ENCODE measurements at places on chromosomes 3 and 15. TPM values are rescaled to one million over a fixed set of nuclear protein-coding genes. Genes with fewer than 3 reads are reported as not detected.

OIP5 gene
- 0.62 TPM for total RNA-seq

GP9 gene
- 2.6 TPM for total RNA-seq

C3orf85 gene
- total RNA-seq, result not detected

RBPMS2 gene
- total RNA-seq, result 4.0 TPM

IMPG2 gene
- total RNA-seq, result 0.21 TPM

TM4SF18 gene
- total RNA-seq, result 6.5 TPM

CCR2 gene
- total RNA-seq, result 15.8 TPM

DUOX1 gene
- total RNA-seq, result 317 TPM

BBS4 gene
- 18.5 TPM for total RNA-seq

PLAAT1 gene
- not detected for total RNA-seq

PLSCR2 gene
- total RNA-seq, result 0.86 TPM

LMAN1L gene
- not detected for total RNA-seq

SSUH2 gene
- not detected for total RNA-seq

KIF23 gene
- 1.3 TPM for total RNA-seq

GPR62 gene
- not detected for total RNA-seq

COPS2 gene
- total RNA-seq, result 55.6 TPM

DNAJA4 gene
- total RNA-seq, result 34.4 TPM

ADAMTS9 gene
- 11.7 TPM for total RNA-seq

SHC4 gene
- total RNA-seq, result 0.68 TPM

SENP8 gene
- total RNA-seq, result 3.6 TPM

PLCD1 gene
- 30.1 TPM for total RNA-seq
